CD4-positive, alpha-beta memory T cell (primary cell): ENCODE measurements at places on chromosomes 2 and 18. TPM values are rescaled to one million over a fixed set of nuclear protein-coding genes. Genes with fewer than 3 reads are reported as not detected.

GRCh38 chr2:235131334-235132305 lies 179.8 kb downstream of the SH3BP4 start:
- H3K27ac ChIP-seq = no peak overlapping the region
- H3K4me1 ChIP-seq = peaks cover 3% of the 10 kb centered on the region
- peaks cover 11% of the 10 kb centered on the region for H3K27me3 ChIP-seq
- no peak for DNase-seq

- H3K4me3 ChIP-seq = no peak overlapping the region
- H3K27ac ChIP-seq = no peak overlapping the region
- H3K36me3 ChIP-seq = no peaks in the 10 kb centered on the region
- H3K27me3 ChIP-seq = peaks cover 14% of the 10 kb centered on the region
- H3K4me1 ChIP-seq = peaks cover 5% of the 10 kb centered on the region
Measured at GRCh38 chr2:20218331-20219320, 6.3 kb downstream of the SDC1 start.

DNA sequence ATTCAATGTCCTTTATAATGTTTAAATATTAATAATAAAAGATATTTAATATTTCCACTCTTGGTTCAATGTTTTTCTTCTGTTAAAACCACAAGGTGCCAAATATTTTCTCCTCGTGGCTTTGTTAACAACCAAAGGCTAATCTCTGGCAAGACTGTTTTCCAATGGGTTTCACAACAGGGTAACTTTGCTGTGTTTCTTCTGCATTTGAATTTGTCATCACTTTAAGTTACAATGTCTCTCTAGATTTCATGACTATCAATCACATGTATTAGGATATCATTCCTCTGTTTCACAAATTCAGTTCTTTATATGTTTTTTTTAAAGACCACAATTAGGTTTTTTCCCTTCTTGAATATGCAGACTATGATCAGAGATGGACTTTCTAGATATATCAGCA lies 469.8 kb upstream of the ACVR2A start:
- no peaks in the 10 kb centered on the region for H3K36me3 ChIP-seq
- no peaks in the 10 kb centered on the region for H3K27me3 ChIP-seq
- DNase-seq = no peak
- H3K27ac ChIP-seq = no peak overlapping the region
- H3K4me3 ChIP-seq = no peak overlapping the region

GRCh38 chr18:8332286-8332685 lies 277.0 kb upstream of the RAB12 start:
- H3K4me3 ChIP-seq = no peak overlapping the region
- H3K27me3 ChIP-seq = no peaks in the 10 kb centered on the region
- H3K4me1 ChIP-seq = no peaks in the 10 kb centered on the region
- no peak overlapping the region for H3K27ac ChIP-seq
- no peaks in the 10 kb centered on the region for H3K36me3 ChIP-seq

GRCh38 chr2:216637472-216637871 lies 4.3 kb downstream of the IGFBP2 start:
- no peak overlapping the region for H3K27ac ChIP-seq
- H3K4me3 ChIP-seq = no peak overlapping the region
- H3K4me1 ChIP-seq = no peaks in the 10 kb centered on the region
- H3K36me3 ChIP-seq = no peaks in the 10 kb centered on the region
- no peak for DNase-seq

- no peaks in the 10 kb centered on the region for H3K4me1 ChIP-seq
- H3K36me3 ChIP-seq = no peaks in the 10 kb centered on the region
- H3K27me3 ChIP-seq = no peaks in the 10 kb centered on the region
- no peak overlapping the region for H3K4me3 ChIP-seq
- H3K27ac ChIP-seq = no peak overlapping the region
Measured at GRCh38 chr2:29226808-29227207, 111.6 kb downstream of the CLIP4 start.

GRCh38 chr2:157777427-157777826 lies 98.7 kb downstream of the ACVR1 start:
- peaks cover 25% of the 10 kb centered on the region for H3K36me3 ChIP-seq
- H3K27ac ChIP-seq = no peak overlapping the region
- H3K4me3 ChIP-seq = no peak overlapping the region
- DNase-seq = peak; percentile 49
- no peaks in the 10 kb centered on the region for H3K27me3 ChIP-seq

GRCh38 chr2:197360744-197361156 lies 50.2 kb upstream of the ANKRD44 start:
- no peaks in the 10 kb centered on the region for H3K36me3 ChIP-seq
- H3K27ac ChIP-seq = no peak overlapping the region
- no peak overlapping the region for H3K4me3 ChIP-seq

DNA sequence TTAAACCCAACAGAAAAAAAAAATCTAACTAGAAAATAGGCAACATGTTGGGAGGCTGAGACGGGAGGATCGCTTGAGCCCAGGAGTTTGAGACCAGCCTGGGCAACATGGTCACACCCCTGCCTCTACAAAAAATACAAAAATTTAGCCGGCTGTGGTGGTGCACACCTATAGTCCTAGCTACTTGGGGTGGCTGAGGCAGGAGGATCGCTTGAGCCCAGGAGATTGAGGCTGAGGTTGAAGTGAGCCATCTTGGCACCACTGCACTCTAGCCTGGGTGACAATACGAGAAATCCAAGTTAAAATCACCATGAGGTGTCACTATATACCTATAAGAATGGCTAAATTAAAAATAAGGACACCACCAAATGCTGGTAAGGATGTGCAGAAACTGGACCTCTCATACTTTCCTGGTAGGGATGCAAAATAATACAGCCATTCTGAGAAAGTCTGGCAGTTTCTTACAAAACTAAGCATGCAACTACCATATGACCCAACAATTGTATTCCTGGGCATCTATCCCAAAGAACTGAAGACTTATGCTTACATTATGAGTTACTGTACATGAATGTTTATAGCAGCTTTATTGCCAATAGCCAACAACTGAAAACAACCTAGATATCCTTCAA lies 2.2 kb downstream of the SEPTIN10 start:
- H3K27me3 ChIP-seq = peaks cover 8% of the 10 kb centered on the region
- H3K4me1 ChIP-seq = no peaks in the 10 kb centered on the region
- no peak for DNase-seq
- H3K27ac ChIP-seq = no peak overlapping the region
- no peak overlapping the region for H3K4me3 ChIP-seq

- no peak overlapping the region for H3K4me3 ChIP-seq
- no peak overlapping the region for H3K27ac ChIP-seq
- H3K4me1 ChIP-seq = peaks cover 5% of the 10 kb centered on the region
- no peak for DNase-seq
- no peaks in the 10 kb centered on the region for H3K27me3 ChIP-seq
Measured at GRCh38 chr2:195612611-195613495, 44.2 kb upstream of the SLC39A10 start.

DNA sequence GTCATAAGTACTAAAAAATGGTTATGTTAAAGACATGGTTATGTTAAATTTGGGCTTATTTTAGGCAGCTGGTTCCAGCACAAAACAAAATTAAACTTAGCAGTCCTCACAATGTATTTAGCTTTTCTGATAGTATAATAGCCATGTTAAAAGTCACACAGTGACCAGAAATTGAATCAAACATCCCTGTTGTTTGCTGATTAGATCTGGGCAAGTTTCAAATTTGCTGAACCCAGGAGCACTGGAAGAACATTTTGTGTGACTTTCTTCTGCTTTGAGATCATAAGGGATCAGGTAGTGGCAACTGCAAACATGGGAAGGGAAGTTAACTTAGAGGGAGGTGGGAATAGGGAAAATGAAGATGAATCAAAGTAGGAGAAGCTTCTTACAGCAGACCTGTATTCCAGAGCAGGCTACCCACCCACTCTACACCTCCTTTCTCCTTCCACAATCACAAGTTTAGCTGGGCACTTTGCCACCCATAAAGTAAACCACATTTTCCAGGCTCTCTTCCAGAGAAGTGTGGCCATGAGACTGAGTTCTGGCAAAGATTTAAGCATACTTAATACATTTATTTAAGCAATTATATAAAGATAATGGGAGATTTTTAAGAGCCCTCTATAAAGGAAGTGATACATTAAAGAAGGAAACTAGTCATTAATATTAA lies 616.1 kb upstream of the LRATD1 start:
- no peak overlapping the region for H3K27ac ChIP-seq
- no peak overlapping the region for H3K4me3 ChIP-seq
- no peaks in the 10 kb centered on the region for H3K36me3 ChIP-seq
- H3K27me3 ChIP-seq = no peaks in the 10 kb centered on the region
- DNase-seq = no peak

DNA sequence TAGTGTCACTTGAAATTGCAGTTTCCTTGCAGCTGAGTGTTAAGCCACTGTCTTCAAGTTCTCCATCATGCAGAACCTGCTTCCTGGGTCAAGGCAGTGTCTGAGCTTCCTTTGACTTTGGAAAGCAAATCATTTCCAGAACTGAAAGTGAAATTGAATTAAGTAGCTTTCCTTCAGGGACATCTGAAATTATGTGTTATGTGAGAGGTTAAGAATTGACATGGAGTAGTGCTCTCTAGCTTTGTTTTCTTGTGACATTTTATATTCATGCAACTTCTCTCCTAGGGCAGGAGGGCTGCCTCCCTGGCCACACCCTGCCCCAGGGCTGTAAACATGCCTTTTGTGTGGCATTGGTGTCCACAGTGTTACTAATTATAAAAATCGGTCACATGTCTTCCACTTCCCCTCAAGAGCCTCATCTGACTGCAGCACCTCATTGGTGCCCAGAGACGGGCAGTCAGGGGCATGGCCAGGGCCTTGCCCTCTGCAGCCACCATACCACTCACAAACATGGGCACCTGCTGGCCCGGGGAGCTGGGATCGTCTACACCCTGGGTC lies 14.4 kb downstream of the RAB12 start:
- no peak overlapping the region for H3K27ac ChIP-seq
- DNase-seq = no peak
- H3K4me1 ChIP-seq = peaks cover 11% of the 10 kb centered on the region
- no peaks in the 10 kb centered on the region for H3K27me3 ChIP-seq
- H3K36me3 ChIP-seq = peaks cover 25% of the 10 kb centered on the region

DNA sequence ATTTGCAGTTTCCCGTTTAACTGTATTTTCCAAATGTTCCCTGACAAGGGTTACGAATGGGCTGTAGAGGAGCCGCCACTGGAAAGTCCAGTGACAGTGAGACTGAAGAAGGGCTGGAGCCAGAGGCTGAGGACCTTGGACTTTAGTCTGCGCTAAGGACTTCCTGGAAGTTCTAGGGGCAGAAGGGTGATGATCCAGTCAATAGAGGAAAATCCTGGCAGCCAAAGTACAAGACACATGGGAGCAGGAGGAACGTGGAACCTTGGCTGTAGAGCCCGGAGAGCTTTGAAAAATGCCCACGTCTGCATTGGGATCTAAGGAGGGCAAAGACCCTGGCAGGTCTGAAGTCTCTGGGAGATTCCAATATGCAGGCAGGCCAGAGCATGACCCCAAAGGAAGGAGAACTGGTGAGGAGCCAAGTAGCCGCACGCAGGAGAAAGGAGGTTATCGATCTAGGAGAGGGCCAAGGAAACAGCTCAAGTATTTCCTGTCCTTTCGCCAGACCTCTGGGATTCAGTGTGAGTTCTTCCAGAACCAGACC lies 28.5 kb downstream of the MBP start:
- H3K4me3 ChIP-seq = no peak overlapping the region
- peak overlapping the region; percentile 33 for H3K27ac ChIP-seq

GRCh38 chr18:77042583-77042982 lies 90.0 kb downstream of the MBP start:
- DNase-seq = no peak
- H3K4me1 ChIP-seq = peaks cover 32% of the 10 kb centered on the region
- peaks cover 33% of the 10 kb centered on the region for H3K36me3 ChIP-seq
- H3K27ac ChIP-seq = no peak overlapping the region

DNA sequence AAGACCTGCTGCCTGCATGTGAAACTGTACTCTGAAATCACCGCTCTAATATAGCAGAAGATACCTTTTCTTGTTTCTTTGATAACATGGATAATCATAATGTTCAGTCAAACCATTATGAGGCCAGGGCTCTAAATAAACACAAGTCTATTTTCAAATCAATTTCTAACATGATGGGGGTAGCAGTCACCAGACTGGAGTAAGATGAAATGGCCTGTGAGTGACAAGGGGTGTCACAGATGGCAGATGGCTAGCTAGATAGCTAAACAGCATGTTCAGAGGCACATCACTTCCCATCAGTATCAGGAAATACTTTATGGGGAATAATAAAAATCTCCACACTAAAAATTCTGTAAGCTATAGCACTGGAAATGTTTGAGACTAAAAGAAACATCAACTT lies 14.0 kb downstream of the MBD2 start:
- H3K4me1 ChIP-seq = peaks cover 35% of the 10 kb centered on the region
- H3K4me3 ChIP-seq = no peak overlapping the region
- no peak for DNase-seq
- H3K27me3 ChIP-seq = no peaks in the 10 kb centered on the region
- H3K36me3 ChIP-seq = no peaks in the 10 kb centered on the region

DNA sequence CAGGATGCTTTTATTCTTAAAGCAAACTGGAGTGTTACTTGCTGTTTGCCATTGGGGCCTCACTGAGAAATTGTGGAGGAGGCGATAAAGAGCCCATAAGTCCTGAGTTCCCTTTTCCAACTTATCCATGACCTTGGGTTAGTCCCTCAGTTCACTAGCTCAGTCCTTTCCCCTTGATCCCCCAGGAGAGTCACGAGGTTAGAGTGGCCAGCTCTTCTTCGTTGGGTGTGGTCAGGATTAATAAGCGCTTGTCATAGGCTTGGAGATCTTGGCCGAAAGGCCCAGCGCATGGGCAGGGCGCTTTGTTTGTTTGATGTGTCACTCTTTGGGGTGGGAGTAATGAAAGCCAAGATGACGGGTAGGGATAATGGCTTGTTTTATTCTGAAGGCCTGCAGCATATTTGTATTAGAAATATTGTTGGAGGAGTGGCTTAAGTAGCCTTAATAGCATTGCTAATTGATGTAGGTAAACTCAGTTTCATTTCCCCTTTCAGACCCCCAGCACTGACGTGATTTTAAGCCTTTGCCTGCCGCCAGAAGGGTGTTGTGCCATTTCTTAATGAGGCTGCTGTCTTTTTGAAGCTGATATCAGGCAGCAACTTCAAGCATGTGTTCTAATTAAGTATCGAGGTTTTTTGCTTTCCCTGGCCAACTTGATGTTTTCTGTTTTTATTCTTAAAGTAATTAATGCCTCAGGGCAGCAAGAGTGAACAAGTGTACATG lies 15.7 kb downstream of the GRHL1 start:
- H3K27ac ChIP-seq = no peak overlapping the region
- H3K36me3 ChIP-seq = no peaks in the 10 kb centered on the region
- peaks cover 21% of the 10 kb centered on the region for H3K4me1 ChIP-seq
- H3K27me3 ChIP-seq = no peaks in the 10 kb centered on the region
- DNase-seq = no peak
- no peak overlapping the region for H3K4me3 ChIP-seq

DSG4 gene
- not detected for total RNA-seq

ZNF638 gene
- total RNA-seq = 167 TPM

CLHC1 gene
- total RNA-seq = 12.4 TPM

IL1RN gene
- 2.4 TPM for total RNA-seq

UGT1A8 gene
- not detected for total RNA-seq

HOXD11 gene
- total RNA-seq = not detected

CFAP65 gene
- total RNA-seq = not detected

VIL1 gene
- not detected for total RNA-seq

BMP10 gene
- not detected for total RNA-seq

MLPH gene
- not detected for total RNA-seq

NEU4 gene
- 0.14 TPM for total RNA-seq

ARHGAP15 gene
- 225 TPM for total RNA-seq

LCT gene
- 0.06 TPM for total RNA-seq

DUSP2 gene
- 33.4 TPM for total RNA-seq

GAD1 gene
- not detected for total RNA-seq
